Fibroblast of pulmonary artery (primary cell): ENCODE measurements at places on chromosomes 2 and 18.
A peak's percentile ranks its signal among the peaks of the same experiment; 100 is the strongest.

- DNase-seq, result no peak
Measured at GRCh38 chr18:7593218-7593819, 26.2 kb downstream of the PTPRM start.

- DNase-seq, result peak; percentile 16
Measured at GRCh38 chr18:67583621-67584020, 67.1 kb upstream of the DSEL start.

DNA sequence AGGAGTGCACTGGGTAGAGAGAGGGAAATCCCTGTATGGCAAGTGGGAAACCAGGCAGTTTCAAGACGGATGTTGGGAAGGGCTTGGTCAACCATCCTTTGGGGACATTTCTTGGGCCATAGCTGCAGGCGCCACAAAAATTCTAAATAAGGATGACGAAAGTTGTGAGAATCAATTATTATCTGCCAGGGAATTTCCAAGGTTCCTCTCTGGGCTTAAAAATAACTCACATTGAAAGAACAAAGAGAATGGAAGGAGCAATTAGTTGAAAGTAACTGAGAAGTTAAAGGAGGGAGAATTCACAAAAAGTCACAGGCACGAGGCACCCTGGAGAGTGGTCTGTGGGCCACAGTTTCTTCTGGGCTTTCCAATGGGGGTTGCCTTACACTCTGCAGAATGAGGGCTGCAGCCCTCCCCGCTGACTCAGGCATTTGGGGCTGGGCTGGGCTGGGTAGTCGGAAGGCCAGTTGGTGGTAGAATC, 195.7 kb downstream of the SMAD7 start:
- no peak for DNase-seq

GRCh38 chr2:121501554-121501953, 29.1 kb upstream of the RNU4ATAC start:
- no peak for DNase-seq

DNA sequence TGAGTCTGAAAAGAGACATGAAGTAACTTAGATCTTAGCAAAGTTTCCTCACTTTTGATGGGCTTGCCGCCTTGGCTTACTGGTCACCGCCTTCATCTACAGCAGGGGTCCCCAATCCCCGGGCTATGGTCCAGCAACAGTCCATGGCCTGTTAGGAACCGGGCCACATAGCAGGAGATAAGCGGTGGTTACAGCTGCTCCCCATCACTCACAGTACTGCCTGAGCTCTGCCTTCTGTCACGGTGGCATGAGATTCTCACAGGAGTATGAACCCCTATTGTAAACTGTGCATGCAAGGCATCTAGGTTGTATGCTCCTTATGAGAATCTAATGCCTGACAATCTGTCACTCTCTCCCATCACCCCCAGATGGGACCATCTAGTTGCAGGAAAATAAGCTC, 72.9 kb downstream of the BIN1 start:
- no peak for DNase-seq

DNA sequence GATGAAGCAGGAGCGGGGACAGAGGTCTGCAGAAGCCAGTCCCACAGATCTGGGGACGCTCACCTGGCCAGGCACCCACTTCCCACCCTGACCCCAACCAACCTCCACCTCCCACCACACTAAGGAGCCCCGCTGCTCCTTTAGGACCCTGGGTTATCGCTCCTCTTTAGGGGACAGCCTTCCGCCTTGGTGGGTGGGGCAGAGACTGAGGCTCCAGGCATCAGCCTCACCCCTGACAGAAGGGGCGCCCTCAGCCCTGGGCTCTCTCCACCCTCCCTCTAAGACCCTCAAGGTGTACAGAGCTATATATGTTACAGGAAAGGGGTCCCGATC, 33.5 kb upstream of the SLC66A3 start:
- DNase-seq, result no peak

- peak; percentile 44 for DNase-seq
Measured at GRCh38 chr2:195532628-195533271, 124.3 kb upstream of the SLC39A10 start.

- DNase-seq, result no peak
Measured at GRCh38 chr18:28412521-28412920, 235.6 kb upstream of the CDH2 start.

- DNase-seq, result no peak
Measured at GRCh38 chr2:182646763-182647498, 69.1 kb upstream of the DNAJC10 start.

GRCh38 chr2:147888680-147889079, 43.9 kb downstream of the ACVR2A start:
- DNase-seq, result no peak

GRCh38 chr2:14634489-14635390, 2.2 kb downstream of the LRATD1 start:
- peak; percentile 44 for DNase-seq

GRCh38 chr2:3823748-3824147, 120.4 kb downstream of the DCDC2C start:
- peak; percentile 19 for DNase-seq
